ENCODE measurements at places on chromosomes 2 and 18. TPM values are rescaled to one million over a fixed set of nuclear protein-coding genes. Genes with fewer than 3 reads are reported as not detected.

DNA sequence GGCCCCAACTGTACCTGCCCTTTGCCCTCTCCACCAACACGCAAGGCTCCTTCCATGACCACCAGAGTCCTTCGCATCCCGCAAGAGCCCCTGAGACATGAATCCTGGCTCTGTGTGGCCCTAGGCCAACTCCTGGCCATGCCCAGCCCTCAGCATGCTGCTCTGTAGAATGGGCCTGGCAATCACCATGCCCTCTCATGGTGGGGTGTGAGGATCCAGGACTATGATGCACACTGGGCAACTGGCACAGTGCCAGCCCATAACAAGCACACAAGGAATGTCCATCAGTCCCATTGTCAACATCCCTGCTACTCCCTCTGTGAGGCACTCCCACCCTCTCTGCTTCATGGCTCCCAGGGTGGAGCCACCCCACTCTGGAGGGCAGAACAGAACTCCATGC is 44.7 kb downstream of the FER1L5 start:
- no peak for DNase-seq

Gene CENPA
- 14.1 TPM for polyA plus RNA-seq

GRCh38 chr2:85254540-85255300 is 73.1 kb downstream of the TGOLN2 start:
- DNase-seq = no peak

DNA sequence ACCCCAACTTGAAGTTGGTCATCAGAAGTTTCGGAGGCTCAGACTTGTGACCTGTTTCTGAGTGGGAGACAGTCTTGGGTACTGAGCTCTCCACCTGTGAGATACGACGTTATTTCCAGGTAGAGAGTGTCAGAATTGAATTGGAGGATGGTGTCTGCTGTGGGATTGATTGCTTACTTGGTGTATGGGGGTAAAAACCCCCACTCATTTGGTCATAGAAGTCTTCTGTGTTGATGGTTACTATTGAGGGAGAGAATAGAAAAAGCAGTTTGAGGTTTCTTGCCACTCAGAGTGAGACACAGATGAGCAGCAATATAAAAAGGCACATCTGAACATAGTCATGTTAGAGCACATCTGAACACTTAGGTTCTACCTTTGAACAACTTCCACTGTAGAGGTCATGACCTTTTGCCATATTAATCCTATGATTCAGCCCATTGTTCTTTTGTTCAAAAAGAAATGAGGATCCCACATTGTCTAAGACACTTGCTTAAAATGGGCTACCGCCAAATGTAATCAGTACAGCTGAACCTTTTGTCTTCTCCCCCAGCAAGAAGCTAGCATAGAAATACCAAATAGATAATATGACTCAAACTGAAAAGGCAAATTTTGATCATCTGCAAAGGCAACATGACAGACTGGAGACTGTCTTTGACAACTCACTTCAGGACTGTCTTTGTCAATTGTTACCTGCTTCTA is 73.3 kb downstream of the NAB1 start:
- DNase-seq = no peak

Gene C2orf72
- 3.1 TPM for polyA plus RNA-seq

Gene COL3A1
- 988 TPM for polyA plus RNA-seq

- peak; percentile 61 for DNase-seq
Measured at GRCh38 chr2:158131919-158132566, 30.4 kb downstream of the UPP2 start.

- DNase-seq = no peak
Measured at GRCh38 chr2:85455552-85456090, 37.1 kb downstream of the SH2D6 start.

Gene CHRNA1
- 3.7 TPM for polyA plus RNA-seq

Gene CDH7
- 14.5 TPM for polyA plus RNA-seq

GRCh38 chr2:202790676-202791075 is 80.9 kb downstream of the ICA1L start:
- DNase-seq = no peak

Measured in right renal cortex interstitium (tissue), 3 donors.